Stimulated activated memory B cell treated with anti-CD40 and anti-IgM and Interleukin-4, amounts not matched to agents 10 μg/mL and 1 μg/mL and 100 μg/mL, for 72 hours (primary cell): ENCODE measurements at places on chromosomes 5 and 9.

- H3K4me1 ChIP-seq: no peaks in the 10 kb centered on the region
- H3K27me3 ChIP-seq: no peaks in the 10 kb centered on the region
- no peaks in the 10 kb centered on the region for H3K36me3 ChIP-seq
- no peak overlapping the region for H3K27ac ChIP-seq
Observed at GRCh38 chr5:156135531-156135930, 191.4 kb upstream of the SGCD start.

GRCh38 chr5:13613621-13614020, 330.9 kb downstream of the DNAH5 start:
- no peaks in the 10 kb centered on the region for H3K4me1 ChIP-seq
- H3K27me3 ChIP-seq: no peaks in the 10 kb centered on the region
- no peak overlapping the region for H3K27ac ChIP-seq
- no peaks in the 10 kb centered on the region for H3K36me3 ChIP-seq
- no peak for ATAC-seq
- no peak overlapping the region for H3K4me3 ChIP-seq

DNA sequence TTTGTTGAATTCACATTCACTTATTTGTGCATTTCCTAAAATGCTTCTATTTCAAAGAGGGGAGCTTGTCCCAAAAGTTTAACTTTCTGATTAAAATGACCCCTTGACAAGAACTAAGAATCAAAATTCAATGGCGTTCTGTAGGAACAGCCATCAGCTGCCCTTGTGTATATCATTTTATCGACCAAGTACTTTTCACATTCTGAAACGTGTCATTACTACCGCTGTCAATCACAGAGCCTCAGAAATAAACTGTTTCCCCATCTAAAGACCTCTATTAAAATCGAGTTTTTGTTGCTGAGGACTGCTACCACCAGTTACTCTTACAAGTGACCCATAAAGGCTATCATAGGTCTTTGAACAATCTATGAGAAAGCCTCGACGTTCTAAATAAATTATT, 1.6 kb upstream of the FOXD1 start:
- H3K36me3 ChIP-seq: no peaks in the 10 kb centered on the region
- no peak for ATAC-seq
- H3K27me3 ChIP-seq: peaks cover 47% of the 10 kb centered on the region
- peaks cover 14% of the 10 kb centered on the region for H3K4me1 ChIP-seq
- H3K4me3 ChIP-seq: no peak overlapping the region

DNA sequence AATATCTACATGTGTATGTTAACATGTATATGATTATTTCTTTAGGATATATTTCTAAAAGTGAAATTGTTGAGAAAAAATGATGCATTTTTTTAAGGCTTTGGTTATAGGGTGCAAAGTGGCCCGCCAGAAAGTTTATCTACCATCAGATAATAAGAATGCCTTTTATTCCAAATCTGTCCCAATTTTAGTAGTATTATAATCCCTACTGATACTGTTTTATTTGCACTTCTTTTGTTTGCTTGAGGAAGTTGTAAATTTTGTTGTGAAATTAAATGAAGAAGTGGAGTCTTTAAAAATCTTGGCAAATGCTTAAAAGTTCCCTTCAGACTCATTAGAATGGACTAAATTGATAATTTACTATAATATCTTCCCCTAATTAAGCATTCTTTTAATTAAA, 73.0 kb downstream of the NIPBL start:
- H3K27ac ChIP-seq: no peak overlapping the region
- peaks cover 6% of the 10 kb centered on the region for H3K36me3 ChIP-seq
- no peak for ATAC-seq
- no peaks in the 10 kb centered on the region for H3K27me3 ChIP-seq

GRCh38 chr9:127921557-127922120, 4.8 kb upstream of the ST6GALNAC4 start:
- H3K27me3 ChIP-seq: peaks cover 21% of the 10 kb centered on the region
- H3K4me1 ChIP-seq: peaks cover 59% of the 10 kb centered on the region
- peak; percentile 27 for ATAC-seq

DNA sequence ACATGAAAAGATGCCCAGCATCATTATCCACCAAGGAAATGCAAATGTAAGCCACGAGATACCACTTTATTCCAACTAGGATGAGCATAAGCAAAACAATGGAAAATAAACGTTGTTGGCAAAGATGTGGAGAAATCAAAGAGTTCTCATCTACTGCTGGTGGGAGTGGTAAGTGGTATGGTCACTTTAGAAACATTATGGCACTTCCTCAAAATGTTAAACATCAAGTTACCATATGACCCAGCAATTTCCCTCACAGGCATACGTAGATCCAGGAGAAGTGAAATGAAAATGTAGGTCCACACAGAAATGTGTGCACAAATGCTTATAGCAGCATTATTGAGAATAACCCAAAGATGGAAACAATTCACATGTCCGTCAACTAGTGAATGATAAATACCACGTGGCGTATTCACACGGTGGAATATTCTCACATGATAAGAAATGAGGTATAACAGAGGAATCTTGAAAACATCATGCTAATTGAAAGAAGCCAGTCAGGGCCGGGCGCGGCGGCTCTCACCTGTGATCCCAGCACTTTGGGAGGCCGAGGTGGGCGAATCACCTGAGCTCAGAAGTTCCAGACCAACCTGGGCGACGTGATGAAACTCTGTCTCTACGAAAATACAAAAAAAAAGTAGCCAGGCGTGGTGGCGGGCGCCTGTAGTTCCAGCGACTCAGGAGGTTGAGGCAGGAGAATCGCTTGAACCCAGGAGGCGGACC, 16.4 kb upstream of the FLT4 start:
- peaks cover 16% of the 10 kb centered on the region for H3K4me1 ChIP-seq
- ATAC-seq: no peak
- peaks cover 37% of the 10 kb centered on the region for H3K27me3 ChIP-seq
- no peaks in the 10 kb centered on the region for H3K36me3 ChIP-seq
- H3K27ac ChIP-seq: no peak overlapping the region
- H3K4me3 ChIP-seq: no peak overlapping the region

DNA sequence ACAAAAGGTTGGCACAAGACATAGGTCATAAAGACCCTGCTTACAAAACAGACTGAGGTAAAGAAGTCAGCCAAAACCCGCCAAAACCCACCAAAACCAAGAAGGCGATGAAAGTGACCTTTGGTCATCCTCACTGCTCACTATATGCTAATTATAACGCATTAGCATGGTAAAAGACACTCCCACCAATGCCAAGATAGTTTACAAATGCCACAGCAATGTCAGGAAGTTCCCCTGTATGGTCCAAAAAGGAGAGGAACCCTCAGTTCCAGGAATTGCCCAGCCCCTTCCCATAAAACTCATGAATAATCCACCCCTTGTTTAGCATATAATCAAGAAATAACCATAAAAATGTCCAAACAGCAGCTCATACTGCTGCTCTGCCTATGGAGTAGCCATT, 27.7 kb downstream of the MLLT3 start:
- H3K4me1 ChIP-seq: peaks cover 6% of the 10 kb centered on the region
- no peak overlapping the region for H3K27ac ChIP-seq
- no peaks in the 10 kb centered on the region for H3K36me3 ChIP-seq
- no peaks in the 10 kb centered on the region for H3K27me3 ChIP-seq

DNA sequence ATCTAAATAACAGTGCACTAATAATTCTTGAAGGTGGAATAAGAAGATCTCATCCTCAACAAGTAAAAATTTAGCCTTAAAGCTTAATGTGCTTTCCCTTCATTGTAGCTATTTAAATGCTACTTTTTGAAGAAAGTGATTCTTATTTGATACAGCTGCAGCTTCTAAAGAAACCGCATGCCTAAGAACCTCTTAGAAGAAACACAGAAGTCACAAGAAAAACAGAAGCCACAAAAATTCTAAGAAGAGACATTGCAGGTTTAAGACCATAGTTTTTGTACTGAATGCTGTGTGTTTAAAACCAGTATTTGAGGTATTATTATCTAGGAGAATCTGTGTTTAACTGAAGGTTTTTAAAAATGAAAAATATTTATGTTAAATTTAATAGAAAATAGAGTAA, 68.3 kb downstream of the PPIP5K2 start:
- no peak overlapping the region for H3K27ac ChIP-seq
- H3K36me3 ChIP-seq: peaks cover 43% of the 10 kb centered on the region
- no peaks in the 10 kb centered on the region for H3K27me3 ChIP-seq
- H3K4me3 ChIP-seq: no peak overlapping the region
- no peak for ATAC-seq

DNA sequence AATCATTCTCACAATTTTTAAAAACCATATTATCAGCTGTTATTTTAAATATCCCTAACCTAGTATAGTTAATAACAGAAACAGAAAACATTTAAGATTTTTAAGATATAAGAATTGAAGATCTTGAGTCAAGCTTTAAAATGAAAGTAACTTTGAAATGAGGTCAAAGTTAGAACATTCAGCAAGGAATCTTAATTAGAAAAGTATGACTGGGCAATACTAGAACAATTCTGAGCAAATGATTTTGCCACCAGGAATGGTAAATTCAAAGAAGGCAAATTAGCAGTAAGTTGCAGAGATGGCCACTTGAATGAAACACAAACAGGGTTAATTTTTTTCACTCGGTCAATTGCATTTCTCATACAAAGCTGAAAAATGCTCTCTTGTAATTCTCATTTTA, 117.9 kb downstream of the NXNL2 start:
- H3K27ac ChIP-seq: no peak overlapping the region
- no peak overlapping the region for H3K4me3 ChIP-seq
- no peaks in the 10 kb centered on the region for H3K36me3 ChIP-seq

GRCh38 chr9:35070823-35071813, 1.3 kb downstream of the VCP start:
- peak overlapping the region; percentile 85 for H3K27ac ChIP-seq
- H3K27me3 ChIP-seq: no peaks in the 10 kb centered on the region
- H3K4me1 ChIP-seq: peaks cover 57% of the 10 kb centered on the region
- peak overlapping the region; percentile 82 for H3K4me3 ChIP-seq
- ATAC-seq: no peak

GRCh38 chr5:159398936-159399335, 68.6 kb upstream of the IL12B start:
- no peak for ATAC-seq
- no peaks in the 10 kb centered on the region for H3K36me3 ChIP-seq
- peaks cover 3% of the 10 kb centered on the region for H3K4me1 ChIP-seq

DNA sequence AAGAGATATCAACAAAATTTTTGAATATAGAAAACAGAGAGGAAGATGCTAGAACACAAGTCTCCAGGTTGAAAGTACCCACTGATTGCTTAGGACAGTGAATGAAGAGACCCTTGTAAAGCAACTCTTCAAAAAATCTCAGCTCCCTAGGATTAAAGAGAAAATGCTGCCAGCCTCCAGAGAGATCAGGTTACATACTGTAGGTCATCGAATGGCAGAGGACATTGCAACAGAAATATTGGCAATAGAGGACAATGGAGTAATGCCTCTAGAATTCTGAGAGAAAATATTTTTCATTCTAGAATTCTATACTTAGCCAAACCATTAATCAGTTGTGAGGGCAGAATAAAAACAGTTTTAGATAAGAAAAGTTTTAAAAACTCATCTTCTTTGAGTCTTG, 43.1 kb upstream of the ELL2 start:
- no peaks in the 10 kb centered on the region for H3K27me3 ChIP-seq
- no peak overlapping the region for H3K27ac ChIP-seq
- H3K4me3 ChIP-seq: no peak overlapping the region
- H3K36me3 ChIP-seq: no peaks in the 10 kb centered on the region
- no peak for ATAC-seq

- ATAC-seq: no peak
- H3K4me3 ChIP-seq: no peak overlapping the region
- H3K27ac ChIP-seq: no peak overlapping the region
- no peaks in the 10 kb centered on the region for H3K27me3 ChIP-seq
- no peaks in the 10 kb centered on the region for H3K4me1 ChIP-seq
Observed at GRCh38 chr9:109254317-109254716, 66.5 kb downstream of the EPB41L4B start.

GRCh38 chr5:171494452-171495121, 75.1 kb downstream of the FGF18 start:
- H3K4me3 ChIP-seq: no peak overlapping the region
- H3K27ac ChIP-seq: no peak overlapping the region
- H3K27me3 ChIP-seq: peaks cover 30% of the 10 kb centered on the region
- H3K36me3 ChIP-seq: no peaks in the 10 kb centered on the region

DNA sequence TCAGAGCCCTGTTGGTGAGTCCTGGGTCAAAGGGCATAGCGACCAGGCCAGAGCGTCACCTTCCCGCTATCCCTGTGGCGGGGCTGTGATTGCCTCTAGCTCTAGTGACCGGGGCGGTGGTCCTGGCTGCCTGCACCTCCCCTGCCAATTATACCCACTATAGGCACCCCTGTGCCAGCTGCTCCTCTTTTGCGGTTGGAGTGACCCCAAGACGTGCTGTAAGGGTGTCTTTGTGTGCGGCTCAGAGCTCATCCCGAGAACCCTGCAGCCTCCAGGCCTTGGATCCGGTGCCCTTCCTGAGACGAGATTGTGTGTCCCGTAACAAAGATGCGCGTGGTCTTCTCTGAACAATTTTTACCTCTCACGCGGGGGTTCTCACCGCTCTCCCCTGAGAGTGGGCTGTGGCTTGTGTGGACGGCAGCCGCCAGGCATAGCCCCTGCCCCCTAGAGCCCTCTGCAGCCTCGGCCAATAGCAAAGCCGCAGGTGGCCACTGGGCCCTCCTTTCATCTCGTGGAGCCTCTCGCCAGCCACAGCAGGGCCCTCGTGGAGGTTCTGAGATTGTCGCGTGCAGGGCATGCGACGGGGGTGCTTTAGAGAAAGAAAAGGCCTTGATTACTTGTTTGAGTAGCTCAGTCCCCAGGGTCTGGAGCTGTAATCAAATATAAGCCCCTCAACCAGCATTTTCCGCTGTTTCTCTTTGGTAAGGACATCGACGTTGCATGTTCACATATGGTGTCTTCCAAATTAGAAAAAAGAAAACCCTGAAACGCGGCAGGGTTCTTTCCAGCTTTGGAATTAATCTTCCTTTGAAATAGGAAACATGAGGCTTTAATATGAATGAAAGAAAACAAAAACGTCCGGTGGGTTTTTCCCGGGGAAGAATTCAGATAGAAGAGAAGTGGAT, 10.7 kb downstream of the NKD2 start:
- no peak overlapping the region for H3K4me3 ChIP-seq
- no peak for ATAC-seq
- H3K4me1 ChIP-seq: no peaks in the 10 kb centered on the region
- H3K27me3 ChIP-seq: peaks cover 25% of the 10 kb centered on the region

DNA sequence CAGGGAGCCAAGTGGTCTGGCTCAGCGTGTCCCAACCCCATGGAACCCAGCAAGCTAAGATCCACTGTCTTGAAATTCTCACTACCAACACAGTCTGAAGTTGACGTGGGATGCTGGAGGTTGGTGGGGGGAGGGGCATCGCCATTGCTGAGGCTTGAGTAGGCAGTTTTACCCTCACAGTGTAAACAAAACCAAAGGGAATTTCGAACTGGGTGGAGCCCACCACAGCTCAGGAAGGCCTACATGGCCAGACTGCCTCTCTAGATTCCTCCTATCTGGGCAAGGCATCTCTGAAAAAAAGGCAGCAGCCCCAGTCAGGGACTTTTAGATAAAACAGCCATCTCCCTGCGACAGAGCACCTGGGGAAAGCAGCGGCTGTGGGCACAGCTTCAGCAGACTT, 17.1 kb upstream of the FBXL17 start:
- peaks cover 5% of the 10 kb centered on the region for H3K4me1 ChIP-seq
- no peaks in the 10 kb centered on the region for H3K36me3 ChIP-seq
- ATAC-seq: no peak

- ATAC-seq: no peak
- no peak overlapping the region for H3K4me3 ChIP-seq
- H3K27ac ChIP-seq: no peak overlapping the region
- no peaks in the 10 kb centered on the region for H3K36me3 ChIP-seq
- H3K27me3 ChIP-seq: no peaks in the 10 kb centered on the region
Observed at GRCh38 chr5:155807884-155808576, 518.9 kb upstream of the SGCD start.
